ENCODE measurements at places on chromosomes 3 and 15.

DNA sequence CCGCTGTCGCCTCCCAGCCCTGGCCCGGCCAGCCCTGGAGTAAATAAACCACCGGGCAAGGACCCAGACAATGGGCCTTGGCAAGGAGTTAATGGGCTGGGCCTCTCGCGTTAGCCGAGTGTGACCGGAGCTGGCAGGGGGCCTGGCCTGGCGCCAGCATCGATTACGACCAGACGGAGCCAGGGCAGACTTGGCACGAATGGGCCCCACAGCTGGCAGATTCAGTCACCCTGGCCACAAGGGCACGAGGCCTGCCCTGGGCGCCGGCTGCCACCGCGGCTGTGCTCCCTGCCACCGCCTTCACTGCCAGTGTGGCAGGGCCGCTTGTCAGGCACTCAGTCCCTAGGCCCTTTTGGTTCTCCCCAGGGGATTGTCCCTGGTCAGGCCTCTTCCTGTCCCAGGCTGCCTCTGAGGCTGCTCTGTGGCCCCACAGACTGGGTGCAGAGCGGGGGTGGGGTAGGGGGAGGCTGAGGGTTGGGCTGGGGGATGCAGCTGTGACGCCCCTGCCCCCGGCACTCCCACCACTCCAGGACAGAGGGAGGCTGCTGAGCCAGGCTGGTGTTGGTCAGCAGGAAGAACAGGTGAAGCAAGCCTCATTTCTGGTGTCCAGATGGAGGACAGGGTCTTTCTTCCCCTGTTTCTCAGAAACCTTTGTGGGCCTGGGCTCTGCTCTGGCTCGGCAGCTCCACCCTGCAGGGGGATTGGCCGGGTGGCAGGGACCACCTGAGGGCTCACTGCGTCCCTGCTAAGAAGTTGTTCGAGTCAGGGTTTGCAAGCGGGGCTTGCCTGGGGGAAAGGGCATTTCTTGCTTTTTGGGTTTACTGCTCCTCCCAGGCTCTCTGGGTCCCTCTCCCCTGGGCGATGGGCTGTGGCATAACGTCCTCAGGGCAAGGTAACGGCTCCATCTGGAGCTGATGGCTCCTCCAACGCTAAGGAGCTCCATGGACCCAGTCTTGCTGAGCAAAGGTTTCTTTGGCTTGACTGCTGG, 30.5 kb upstream of the SRP14 start:
- DNase-seq = no peak

GRCh38 chr3:12275974-12276650, 12.8 kb upstream of the PPARG start:
- no peak for DNase-seq

DNA sequence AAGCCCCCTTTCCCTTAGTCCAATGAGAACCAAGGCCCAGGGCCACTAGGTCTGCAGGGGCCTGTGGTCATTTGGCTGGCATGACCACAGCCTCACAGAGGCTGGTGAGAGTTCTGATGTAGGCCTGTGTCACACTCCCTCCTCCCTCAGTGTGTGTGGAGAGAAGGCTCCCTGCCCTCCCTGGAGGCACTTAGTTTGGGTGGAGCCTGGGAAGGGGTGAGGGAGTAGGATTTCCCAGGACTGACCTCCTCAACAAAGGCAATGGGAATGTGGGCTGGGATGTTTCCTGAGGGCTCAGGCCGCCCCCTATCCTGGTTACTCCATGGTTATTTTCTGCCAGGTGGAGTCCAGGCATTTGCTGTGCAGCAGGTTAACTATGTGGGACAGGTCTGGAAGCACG, 7.6 kb downstream of the TEX264 start:
- DNase-seq = no peak

DNA sequence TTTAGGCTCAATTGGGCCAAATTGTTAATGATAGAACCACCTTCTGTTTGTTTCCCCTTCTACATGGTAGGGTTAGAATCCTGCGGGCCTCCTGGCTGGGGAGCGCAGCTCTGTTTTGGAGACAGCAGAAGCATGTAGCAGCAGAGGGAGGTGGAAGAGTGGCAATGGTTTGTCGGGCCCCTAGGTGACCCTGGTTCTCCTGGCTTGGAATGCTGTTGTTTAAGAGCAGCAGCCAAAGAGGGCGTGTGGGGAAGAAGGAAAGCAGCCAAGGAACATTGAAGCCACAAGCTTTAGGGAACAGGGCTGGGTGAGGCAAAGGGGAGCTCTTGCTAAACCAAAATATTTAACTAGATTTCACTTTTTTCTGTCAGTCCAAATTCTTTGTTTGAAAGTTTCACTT, 213.7 kb upstream of the NR2E3 start:
- no peak for DNase-seq

DNA sequence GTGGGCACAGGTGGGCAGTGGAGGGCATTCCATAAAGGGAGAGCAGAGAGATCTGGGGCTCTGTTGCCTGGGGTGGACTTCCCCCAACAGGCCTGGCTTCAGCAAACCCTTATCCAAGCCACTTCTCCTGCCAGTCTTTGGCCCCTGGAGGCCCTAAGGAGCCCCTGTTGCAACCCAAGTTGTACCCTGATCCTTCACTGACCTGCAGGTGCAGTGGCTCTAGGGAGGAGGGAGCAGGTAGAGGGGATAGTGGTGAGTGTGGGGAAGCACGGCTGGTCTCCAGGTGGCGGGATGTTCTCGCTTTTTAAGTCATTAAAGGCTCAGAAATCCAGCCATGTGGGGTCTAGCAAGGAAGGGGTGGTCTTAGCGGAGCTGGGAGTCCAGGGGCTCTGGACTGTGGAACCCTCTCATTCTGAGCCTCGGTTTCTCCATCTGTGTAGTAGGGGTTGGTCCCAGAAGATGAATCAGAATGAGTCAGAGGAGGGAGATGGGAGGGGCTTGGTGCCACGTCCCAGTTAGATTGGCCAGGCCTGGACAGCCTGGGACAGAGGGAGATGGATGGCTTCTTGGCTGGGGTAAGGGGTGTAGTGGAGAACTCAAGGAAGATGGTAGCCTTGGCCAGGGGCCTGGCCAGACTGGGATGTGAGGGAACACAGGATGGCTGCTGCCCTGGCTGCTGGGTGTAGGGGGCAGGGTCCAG, 2.6 kb downstream of the ZBTB47 start:
- no peak for DNase-seq

DNA sequence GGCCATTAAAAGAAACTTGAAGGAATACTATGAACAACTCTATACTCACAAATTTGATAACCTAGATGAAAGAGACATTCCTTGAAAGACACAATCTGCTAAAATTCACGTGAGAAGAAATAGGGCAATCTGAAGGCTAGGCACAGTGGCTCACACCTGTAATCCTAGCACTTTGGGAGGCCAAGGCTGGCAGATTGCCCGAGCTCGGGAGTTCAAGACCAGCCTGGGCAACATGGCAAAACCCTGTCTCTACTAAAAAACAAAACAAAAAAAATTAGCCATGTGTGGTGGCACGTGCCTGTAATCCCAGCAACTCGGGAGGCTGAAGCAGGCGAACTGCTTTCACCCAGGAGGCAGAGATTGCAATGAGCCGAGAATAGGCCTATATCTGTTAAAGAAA, 104.8 kb downstream of the HES1 start:
- no peak for DNase-seq

- DNase-seq = peak; percentile 26
Measured at GRCh38 chr15:52295421-52296001, at the start of gene MYO5C. TSS of gene MYO5C (minus strand) at chr15:52295804. CDS start at chr15:52295636, 168 bp downstream.

DNA sequence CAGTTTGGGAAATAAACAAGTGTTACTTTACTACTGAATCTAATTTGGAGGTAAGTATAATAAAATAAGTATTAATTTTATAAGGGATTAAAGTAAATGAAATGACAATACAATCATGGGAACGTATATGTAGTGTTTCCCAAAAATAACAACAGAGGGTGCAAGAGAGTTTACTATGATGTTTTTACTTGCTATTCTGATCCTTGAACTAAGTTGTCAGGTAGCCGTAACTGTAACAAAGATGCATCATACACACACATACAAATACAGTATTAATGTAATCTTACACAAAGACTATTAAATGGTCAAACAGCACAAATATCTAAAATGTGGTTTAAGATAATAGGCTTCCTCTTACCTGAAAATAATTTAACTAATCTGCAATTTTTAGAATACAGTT, 311.4 kb downstream of the TBC1D5 start:
- DNase-seq = no peak

- no peak for DNase-seq
Measured at GRCh38 chr3:48405971-48406370, 23.9 kb downstream of the PLXNB1 start.

DNA sequence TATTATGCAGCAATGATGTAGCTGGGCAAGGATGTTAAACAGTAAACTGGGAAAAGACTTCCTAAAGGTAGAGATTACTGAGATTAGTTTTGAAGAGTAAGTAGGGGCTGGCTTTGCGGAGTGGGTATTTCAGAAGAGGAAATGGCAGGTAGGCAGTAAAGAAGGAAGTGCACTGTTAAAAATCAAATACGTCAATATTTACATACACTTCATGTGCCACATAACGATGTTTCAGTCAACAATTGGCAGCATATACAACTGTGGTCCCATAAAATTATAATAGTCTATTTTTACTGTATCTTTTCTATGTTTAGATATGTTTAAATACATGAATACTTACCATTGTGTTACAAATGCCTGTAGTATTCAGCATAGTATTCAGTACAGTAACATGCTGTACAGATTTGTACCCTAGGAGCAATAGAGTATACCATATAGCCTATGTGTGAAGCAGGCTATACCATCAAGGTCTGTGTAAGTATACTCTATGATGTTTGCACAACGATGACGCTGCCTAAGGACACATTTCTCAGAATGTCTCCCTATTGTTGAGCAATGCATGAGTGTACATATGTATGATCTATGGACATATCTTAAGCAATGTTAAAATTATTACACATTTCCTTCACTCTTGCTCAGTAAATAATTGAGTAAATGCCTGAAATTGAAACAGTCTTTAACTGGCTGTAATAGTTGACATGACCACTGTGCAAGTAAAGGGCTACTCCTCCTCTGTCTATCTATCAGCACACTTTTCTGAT, 196.7 kb downstream of the ISL2 start:
- DNase-seq = no peak

DNA sequence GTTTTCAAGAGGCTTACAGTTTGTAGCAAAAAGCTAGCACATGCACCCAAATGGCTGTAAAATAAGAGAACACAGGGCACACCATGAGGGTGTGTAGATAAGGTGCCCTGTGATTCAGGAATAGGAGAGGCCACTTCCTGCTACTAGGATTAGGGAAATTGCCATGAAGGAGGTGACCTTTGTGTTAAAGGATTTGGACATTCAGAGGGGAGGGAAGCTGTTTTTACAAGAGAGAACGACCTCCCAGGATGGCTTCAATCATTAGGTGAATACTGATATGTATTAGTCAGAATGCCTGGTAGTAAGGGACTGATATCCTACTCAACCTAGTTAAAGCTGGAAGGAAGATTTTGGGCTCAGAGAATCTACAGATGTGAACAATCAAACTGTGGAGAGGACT, 35.7 kb upstream of the ABHD17C start:
- no peak for DNase-seq

- no peak for DNase-seq
Measured at GRCh38 chr15:37219211-37219701, 118.9 kb upstream of the MEIS2 start.

DNA sequence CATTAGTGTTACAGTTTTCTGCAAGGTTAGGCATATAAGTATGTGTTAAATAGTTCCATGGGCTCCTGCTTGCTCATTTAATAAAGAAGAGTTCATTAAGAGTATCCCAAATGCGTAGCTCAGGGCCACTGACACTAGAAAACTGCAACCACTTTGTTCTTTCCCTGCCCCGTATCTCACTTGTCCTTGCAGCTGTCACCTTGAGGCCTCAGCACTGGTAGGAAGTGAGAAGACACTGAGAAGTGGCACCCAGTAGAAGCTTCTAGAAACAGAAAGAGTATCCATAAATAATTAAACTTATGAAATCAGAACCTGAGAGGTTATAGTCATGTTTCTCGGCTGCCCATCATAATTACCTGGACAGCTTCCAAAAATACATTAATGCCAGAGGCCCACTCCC, 266.0 kb downstream of the KCNMB2 start:
- no peak for DNase-seq

- DNase-seq = no peak
Measured at GRCh38 chr3:196268284-196269163, 19.0 kb downstream of the PCYT1A start.

GRCh38 chr15:90266061-90266431, 574 bp downstream of the NGRN start:
- DNase-seq = peak; percentile 71

DNA sequence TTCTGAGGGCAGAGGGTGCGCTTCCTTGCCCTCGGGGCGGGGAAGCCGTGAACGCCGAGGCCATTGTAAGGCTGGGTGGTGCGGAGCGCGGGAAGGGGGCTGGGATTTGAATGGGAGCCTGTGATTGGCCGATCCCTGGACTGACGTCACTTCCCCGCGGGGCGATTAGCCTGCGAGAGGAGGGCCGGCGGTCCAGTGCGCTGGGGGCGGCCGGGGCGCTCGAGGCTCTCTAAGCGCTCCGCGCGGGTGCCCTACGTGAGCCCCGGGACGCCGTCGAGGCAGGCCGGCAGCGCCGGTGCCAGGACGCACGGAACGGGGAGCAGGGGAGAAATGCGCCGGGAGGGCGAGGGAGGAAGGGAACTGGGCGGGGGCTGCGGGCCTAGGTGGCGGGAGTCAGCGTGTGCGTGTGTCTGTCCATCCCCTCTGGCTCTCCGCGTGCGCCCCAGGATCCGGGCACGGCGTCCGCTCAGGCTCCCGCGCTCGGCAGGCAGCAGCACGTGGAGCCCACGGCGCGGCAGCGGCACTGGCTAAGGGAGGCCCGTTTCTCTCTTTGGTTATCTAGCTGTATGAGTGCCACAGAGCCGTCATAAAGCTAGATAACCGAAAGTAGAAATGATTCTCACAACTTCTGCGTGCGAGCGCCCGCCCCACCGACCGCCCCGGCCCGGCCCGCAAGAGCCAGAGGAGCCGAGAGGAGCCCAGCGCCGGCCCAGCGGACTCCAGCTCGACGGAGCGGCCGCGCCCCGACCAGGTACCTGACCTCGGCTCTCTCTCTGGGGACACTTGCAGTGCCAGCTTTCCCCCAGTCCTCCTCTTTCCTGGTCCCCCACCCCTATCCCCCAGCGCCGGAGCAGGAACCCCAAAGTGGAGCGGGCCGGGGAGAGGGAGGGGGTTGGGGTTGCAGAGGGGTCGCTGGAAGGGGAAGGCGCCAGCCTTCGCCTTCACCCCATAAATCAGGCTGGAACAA, 33.1 kb upstream of the POLG start:
- DNase-seq = peak; percentile 57

- DNase-seq = no peak
Measured at GRCh38 chr3:184164648-184165330, 9.6 kb downstream of the DVL3 start.
